ENCODE measurements at places on chromosomes 7 and 10.

- DNase-seq: no peak
Measured at GRCh38 chr7:46160861-46161260, 239.8 kb upstream of the IGFBP3 start.

- peak; percentile 15 for DNase-seq
Measured at GRCh38 chr7:21543528-21544302, 876 bp downstream of the DNAH11 start.

- DNase-seq: no peak
Measured at GRCh38 chr7:129797214-129797789, 155.5 kb downstream of the UBE2H start.

- DNase-seq: peak; percentile 97
Measured at GRCh38 chr10:101817337-101818118, 716 bp downstream of the OGA start.

GRCh38 chr7:141640239-141640840 is 61.6 kb downstream of the DENND11 start:
- DNase-seq: no peak

DNA sequence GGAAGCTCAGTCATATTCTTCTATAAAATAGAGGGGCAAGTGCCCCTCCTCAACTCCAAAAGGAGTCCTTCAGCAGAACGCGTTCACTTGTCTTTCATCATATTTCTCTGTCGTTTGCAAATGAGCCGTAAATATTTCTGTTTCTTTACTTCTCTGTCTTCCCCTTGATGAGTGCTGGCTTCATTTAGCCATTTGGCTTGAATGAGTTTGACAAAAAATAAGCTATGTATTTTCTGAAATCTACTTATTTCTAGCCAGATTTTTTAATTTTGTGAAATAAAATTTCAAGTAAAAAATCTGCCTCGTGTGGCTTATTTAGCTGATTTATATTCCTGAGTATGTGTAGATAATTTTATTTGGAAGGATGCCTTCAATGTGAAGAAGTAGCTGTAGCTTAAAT is 170.8 kb upstream of the DGKB start:
- DNase-seq: no peak

GRCh38 chr10:37775612-37776011 is 81.8 kb downstream of the ZNF248 start:
- no peak for DNase-seq

- DNase-seq: no peak
Measured at GRCh38 chr10:45050551-45051235, 50.0 kb downstream of the ZNF22 start.

DNA sequence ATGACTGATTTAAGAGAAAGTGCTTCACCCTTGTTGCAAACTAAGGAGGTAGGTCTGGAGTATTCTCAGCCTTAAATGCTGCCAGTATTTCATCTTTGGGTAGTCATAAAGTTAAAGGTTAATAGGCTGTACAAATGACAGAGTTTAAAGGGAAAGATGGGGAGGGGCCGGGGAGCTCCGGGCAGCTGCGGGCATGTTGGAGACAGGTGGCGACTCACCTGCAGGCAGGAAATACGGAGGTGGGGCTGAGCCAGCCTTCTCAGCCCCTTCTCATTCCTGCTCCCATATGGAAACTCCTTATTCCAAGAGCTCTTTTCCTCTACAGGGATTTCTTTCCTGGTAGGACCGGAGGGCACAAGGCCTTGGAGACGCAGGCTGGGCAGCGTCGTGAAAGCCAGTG is 31.8 kb upstream of the HMX3 start:
- DNase-seq: no peak

- no peak for DNase-seq
Measured at GRCh38 chr7:130909161-130909836, 175.3 kb upstream of the KLF14 start.

DNA sequence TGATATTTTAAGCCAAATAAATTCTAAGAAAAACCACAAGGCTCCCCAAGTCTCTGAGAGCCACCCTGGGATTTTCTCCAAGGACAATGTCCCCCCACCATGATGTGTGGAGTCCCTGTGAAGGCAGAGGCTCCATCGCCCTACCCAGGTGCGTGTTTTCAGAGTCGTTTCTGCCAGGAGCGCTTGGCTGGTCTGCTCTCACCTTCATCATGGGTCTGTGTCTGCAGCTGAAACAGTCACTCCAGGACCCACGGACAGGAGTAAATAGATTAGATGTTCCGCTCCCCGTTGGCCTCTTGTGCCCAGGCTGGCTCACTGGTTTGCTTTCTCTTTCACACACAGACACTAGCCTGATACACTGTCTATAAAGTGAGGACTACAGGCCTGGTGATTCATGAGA is 217.5 kb downstream of the SFMBT2 start:
- DNase-seq: no peak

GRCh38 chr10:26939962-26940354 is 79.2 kb upstream of the ABI1 start:
- peak; percentile 24 for DNase-seq

- no peak for DNase-seq
Measured at GRCh38 chr7:106538638-106539037, 122.3 kb downstream of the CCDC71L start.

GRCh38 chr10:127813290-127813689 is 76.3 kb downstream of the FOXI2 start:
- no peak for DNase-seq

DNA sequence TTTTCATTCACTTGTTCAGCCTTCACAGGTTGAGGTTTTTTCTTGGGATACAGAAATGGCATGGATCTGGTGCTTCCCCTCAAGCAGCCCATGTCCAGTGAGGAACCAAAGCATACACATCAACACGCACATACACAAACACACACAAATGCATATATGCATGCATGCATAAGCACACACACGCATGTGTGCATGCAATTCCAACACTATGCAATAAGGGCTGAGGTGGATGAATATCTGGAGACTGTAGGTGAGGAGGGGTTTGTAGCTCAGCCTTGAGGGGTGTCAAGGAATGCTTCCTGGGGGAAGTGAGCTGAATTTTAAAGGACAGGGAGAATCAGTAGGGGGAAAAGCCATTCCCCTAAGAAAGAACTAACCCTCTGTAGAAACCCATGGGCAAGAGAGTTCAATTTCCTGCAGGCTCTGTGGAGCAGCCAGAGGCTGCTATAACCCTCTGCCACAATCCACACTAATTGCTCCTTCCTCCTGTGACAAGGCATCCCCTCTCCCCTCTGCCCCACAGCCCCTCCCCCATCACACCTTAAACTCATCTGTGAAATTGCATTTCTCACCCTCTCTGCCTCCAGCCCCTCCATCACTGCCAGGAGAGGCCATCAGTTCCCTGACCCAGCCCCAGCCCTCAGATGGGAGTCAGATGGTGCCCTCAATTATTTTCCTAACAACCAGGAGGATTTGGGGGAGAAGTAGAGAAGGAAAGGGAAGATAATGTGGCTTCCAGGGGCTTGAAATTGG is 316.4 kb downstream of the RPS24 start:
- DNase-seq: no peak

- DNase-seq: peak; percentile 54
Measured at GRCh38 chr7:29748286-29749099, 57.8 kb upstream of the WIPF3 start.

GRCh38 chr7:132881317-132881716 is 200.6 kb downstream of the CHCHD3 start:
- DNase-seq: no peak

DNA sequence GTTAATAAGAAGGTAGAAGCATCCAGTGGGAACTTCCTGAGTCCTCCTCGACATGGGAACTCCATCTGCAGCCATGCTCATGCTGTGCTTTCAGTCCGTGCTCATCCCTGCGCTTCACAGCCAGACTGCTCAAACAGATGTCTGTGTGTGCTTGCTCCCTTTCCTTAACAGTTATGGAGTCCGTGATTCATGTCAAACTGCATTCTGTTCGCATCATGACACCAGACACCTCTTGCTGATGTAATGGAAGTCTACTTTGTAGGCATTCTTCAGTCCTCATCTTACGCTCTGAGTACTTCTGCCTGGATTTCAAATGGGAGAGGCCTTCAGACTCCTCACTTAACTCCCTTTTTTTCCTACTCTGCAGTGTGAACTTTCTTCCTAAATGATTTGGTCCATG is 304.9 kb downstream of the SUGCT start:
- DNase-seq: no peak

GRCh38 chr10:80581469-80581835 is 43.8 kb downstream of the SH2D4B start:
- DNase-seq: peak; percentile 15

DNA sequence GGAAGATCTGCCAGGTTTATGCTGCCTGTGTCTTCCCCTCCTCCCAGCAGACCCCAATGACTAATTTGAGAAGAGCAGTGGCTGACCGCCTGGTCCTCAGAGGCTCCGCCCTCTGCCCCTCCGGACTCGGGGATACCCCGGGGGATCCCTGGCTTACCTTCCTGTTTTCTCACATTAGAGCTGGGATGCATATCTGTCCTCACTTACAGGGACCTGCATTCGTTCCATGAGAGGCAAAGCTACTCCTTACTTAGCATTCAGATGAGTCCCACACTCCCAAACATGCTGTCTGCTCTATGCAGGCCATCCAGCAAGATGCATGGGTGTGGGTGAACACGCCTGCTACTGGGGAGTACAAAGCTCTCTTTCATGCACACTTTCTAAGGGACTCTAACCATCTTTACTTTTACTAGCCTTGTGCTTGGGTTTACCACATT is 24.0 kb downstream of the VOPP1 start:
- DNase-seq: no peak

DNA sequence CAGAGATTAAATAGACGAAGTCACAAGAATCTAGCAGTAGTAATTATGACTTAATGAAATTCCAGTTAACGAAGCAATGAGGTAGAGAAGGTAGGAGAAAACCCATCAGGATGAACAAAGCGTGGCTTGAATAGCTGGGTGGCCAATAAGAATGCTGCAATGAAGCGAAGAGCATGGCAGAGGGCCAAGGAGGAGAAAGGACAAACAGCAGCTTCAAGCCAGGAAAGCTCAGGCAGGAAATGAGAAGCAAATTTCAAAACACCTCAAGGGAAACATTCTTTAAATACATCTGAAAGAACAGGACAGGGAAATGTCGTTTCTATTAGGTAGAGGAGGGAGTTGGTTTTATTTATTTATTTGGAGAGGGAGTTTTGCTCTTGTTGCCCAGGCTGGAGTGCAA is 122.5 kb downstream of the KIAA1217 start:
- no peak for DNase-seq

GRCh38 chr10:43731486-43731885 is 82.8 kb upstream of the ZNF32 start:
- peak; percentile 11 for DNase-seq

- DNase-seq: no peak
Measured at GRCh38 chr10:121551210-121551885, 46.9 kb downstream of the FGFR2 start.

GRCh38 chr10:100890673-100891317 is 22.0 kb upstream of the SLF2 start:
- no peak for DNase-seq
